Stimulated activated CD4-positive, alpha-beta T cell treated with anti-CD3 and anti-CD28 coated beads, Interleukin-1b, Interleukin-23, amount 100 ng/mL, for 1 hour (primary cell): ENCODE measurements at places on chromosomes 4 and X.

GRCh38 chr4:164800786-164801185, 46.9 kb downstream of the SMIM31 start:
- DNase-seq: no peak

- DNase-seq: no peak
Observed at GRCh38 chrX:9390693-9391368, 74.0 kb upstream of the TBL1X start.

DNA sequence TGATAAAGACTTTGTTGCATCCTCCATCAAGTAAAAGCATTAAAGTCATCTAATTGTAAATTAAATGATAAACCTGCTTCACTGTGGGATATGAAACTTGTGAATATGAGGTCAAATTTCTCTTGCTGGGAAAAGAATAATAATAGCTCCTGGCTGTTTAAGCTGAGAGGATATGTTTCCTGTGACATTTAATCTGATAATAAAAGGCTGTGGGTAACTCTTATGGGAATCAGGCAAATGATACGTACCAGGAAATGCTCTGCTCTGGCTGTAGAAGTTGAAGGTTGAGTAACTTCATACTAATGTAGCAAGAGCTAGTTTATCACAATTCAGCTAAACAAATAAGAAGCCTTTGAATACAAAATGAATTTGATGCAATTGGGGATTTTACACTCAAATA, 574.6 kb downstream of the RAPGEF2 start:
- DNase-seq: no peak

DNA sequence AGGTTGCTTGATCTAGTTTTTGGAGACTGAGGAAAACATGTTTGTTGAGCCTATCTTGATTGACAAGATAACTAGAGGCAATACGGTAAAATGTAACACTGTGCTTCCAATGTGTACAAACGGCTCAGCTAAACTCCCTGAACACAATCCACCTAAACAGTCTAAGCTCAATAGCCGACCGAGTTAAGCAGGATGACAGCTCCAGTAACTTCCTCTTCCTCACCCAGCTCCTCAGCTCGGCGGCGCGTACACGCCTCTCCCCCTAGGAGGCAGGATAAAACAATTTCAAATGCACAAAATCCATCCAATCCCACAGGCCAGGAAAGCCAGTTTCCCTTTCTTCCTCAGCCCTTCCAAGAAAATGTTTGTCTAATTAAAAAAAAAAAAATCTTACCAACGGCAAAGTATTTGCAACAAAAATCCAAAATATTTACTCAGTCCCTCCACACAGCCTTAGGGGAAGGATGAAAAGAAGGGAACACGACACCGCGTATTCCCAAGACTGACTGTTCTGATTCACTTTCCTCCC, 1.0 kb downstream of the CNOT6L start:
- DNase-seq: no peak

DNA sequence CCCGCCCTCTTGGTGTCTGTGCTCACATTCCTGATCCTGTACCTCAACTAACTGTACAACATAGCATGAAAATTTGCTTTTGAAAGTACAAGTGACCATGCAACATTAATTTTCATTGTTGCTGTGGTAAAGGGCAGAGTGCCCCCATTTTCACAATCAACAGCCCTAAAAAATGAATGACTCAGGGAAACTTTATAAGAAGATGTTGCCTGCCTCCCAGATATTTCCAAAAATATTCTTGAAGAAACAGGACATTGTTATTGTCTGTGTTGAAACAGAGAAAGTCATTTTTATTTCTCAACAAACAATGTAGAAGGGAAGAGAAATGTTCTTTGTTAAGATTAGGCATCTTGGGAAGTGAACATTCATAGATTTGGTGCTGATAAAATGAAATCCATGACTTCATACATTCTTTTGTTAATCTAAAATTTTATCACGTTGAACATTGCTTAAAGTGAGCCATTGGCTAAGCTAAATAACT, 113.9 kb upstream of the ANXA3 start:
- no peak for DNase-seq

DNA sequence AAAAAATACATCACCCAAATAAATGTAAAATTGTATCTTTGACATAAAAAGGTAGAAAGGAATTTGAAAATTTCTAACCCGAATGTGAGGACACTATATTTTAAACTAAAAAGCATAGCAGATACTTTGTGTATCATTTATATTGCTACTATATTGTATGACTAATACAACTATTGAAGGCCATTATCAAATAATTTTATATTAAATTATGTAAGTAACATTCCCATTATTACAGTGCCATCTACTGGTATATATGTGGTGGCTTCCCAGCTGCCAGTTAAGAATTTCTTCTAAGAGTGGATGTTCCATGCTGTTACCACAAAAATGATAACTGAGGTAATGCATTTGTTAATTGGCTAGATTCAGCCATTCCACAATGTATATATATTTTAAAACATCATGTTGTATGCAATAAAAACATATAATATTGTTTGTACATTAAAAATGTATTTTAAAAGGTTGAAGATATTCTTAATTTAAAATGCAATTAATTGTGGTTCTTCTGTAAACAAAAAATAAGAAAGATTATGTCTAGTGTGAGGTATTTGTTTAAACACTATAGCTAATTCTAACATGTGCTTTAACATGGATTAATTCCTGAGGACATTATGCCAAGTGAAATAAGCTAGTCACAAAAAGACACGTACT, 65.3 kb downstream of the EGF start:
- DNase-seq: no peak

GRCh38 chr4:6372649-6373525, 99.5 kb downstream of the PPP2R2C start:
- no peak for DNase-seq

DNA sequence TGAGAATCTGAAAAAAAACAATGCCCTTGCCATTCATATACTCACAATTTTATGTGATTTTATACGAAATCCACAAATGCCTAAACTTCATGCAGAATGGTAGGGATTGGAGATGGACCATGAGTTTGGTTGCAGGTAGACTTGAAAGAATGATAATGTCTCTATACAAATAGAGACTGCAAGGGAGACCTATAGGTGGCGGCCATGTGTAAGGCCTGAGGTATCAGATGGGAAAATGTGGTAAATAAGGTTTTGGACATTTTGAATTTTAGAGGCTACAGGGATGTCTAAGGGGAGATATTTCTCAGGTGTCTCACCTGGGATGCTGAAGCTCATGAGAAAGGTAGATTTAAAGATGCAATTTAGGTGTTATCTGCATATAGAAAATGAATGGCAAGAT, 78.0 kb downstream of the GABRB1 start:
- DNase-seq: no peak

GRCh38 chr4:118817178-118817930, 18.6 kb downstream of the SEC24D start:
- DNase-seq: no peak

- no peak for DNase-seq
Observed at GRCh38 chr4:92791871-92792440, 488.2 kb downstream of the GRID2 start.

GRCh38 chr4:182193311-182193710, 49.9 kb upstream of the TENM3 start:
- DNase-seq: no peak

GRCh38 chr4:84412062-84412461, 87.0 kb downstream of the NKX6-1 start:
- DNase-seq: no peak

- DNase-seq: no peak
Observed at GRCh38 chrX:106437407-106437806, 174.4 kb upstream of the RADX start.

- DNase-seq: no peak
Observed at GRCh38 chr4:158068068-158068467, 104.8 kb downstream of the GASK1B start.

DNA sequence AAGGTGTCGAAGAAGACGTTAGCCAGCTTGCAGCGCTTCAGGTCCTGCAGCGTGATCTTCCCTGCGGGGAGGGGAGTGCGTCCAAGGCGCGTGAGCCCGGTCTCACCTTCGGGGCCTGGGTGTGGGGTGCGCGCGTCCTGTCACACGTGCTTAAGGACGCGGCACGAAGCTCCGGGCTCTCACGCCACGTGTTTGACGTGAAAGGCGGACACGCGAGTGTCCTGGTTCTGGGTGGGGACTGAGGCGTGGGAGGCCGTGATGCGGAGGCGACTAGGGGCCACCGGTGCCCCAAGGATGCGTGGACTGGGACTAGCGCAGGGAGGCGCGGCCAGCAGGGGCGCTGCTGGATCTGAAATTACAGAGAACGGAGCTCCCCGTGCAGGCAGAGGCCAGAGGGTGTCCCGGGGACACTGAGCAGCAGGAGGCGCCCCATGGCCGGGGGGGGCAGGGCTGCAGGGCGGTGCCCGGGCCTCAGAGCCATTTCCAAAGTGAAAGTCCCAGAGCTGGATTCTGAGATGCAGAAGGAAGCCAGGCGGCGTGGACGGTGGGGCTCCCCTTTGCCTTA, 20.3 kb upstream of the GTPBP6 start:
- DNase-seq: no peak

DNA sequence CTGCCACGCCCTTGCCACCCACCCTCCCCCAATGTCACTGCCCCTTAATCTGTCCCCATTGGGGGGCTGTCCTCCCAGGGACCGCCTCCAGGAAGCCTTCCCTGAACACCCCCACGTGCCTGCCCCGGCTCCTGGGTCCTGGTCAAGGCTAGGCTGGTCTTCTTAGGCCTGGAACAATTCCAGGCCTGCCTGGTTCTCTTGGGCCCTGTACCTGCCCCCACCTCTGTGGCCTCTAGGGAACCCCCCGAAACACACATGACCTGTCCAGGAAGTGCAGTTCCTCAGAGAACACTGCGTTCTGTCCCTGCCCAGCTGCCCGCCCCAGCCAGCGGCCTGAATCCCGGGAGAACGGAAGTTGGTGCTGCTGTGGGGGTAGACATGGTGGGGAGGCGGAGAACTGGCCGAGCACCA, 5.1 kb downstream of the MXD4 start:
- DNase-seq: no peak

- DNase-seq: no peak
Observed at GRCh38 chr4:88033309-88033708, 25.9 kb downstream of the PKD2 start.

DNA sequence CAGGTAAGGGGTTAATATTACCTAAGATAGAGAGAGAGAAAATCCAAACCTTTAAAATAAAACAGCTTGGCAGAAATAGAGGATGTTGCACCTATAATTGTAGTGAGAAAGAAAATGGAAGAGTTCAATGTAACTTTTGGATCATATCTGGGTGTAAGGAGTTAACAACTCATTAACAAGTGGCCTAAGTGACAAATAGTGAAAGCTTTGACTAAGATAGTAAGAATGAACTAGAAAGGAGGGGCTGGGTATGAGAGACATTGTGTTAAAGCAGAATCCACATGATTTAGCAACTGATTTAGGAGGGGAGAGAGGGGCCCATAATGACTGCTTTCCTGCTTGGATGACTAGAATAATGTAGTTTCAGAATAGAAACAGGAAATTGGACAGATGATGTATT, 761.0 kb downstream of the IL1RAPL1 start:
- DNase-seq: no peak

GRCh38 chr4:1608821-1609500, 75.2 kb downstream of the FAM53A start:
- DNase-seq: no peak

DNA sequence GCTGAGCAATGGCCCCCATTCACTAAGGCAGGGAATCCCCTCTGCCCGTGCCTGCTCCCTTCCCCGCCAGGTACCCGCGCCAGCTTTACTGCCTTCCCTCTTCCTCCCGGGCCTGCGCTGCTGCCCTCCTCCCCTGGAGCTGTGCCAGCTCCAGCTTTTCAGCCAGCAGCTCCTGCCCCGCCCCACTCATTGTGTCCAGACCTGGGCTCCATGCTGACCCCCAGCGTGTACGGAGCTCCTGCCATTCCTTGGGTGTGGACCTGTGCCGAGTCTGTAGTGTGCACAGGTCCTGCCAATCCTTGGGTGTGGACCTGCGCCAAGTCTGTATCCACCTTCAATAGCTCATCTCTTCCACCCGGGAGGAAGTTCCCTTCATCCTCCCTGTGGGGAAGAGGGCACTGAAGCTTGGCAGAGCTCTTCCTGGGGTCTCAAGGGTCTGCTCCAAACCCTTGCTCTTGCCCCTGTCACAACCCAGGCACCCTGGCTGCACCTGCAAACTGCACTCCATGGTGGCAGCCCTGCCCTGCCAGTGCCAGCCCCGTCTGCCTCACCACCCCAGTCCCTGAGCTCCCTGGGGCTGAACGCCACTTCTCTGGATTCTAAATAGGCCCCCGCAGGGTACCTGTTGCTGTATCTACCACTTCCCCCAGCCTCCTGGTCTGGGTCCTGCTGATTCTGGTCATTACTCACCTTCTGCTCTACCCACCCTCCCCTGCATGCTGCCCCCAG, 63.9 kb downstream of the TRMT44 start:
- DNase-seq: no peak

DNA sequence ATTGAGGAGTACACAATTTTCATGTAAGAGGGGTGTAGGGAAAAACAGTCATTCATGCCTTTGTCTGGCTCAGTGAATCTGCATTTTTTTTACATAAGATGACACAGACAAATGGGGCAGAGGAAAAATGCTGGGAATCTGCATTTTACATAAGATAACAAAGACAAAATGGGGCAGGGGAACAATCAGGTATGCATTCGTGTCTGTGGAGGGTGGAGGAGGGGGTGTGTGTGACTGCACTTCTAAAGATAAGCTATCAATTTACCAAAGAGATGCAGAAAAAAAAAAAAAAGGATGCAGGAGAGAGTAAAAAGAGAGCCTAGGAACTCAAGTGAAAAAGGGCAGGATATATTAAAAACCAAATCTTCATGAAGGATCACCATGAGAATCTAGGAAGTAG, 637.4 kb downstream of the ZNF674 start:
- no peak for DNase-seq

- DNase-seq: no peak
Observed at GRCh38 chr4:11503166-11503565, 74.5 kb upstream of the HS3ST1 start.

DNA sequence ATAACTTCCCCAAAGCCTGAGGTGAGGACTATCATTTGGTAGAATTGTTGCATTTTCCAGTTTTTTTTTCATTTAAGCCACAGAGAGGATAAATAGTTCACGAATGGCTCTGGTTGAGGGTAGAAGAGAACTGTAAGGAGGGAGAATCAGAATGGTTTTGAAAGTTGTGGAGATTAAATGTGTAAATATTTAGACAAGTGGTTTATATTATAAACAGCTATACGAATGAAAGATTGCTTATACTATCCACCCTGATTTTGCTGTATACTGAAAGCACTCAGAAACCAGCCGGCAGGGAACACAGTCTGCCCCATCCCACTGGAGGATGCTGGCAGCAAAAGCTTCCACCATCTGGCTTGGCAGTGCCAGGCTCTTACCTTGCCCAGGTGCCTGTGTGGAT, 341.1 kb downstream of the RAPGEF2 start:
- no peak for DNase-seq

- DNase-seq: no peak
Observed at GRCh38 chrX:47180346-47180745, 13.3 kb upstream of the UBA1 start.

DNA sequence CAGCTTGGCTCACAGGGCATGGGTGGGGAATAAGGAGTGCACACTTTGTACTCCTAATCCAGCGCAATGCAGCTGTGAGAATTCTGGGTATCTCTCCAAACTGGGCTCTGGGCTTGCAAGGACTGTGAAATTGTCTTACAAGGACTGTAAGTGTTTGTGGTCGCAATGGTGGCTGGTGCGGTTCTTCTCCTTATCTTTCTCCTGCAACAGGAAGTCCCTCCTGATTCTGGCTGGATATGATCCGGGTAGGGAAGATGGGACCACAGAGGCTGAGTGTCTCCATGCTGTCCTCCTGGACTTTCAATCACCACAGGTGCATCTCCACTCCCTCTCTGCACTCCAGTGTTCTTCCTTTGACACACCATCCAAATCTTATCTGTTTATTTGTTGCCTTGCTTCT, 55.7 kb upstream of the GYPE start:
- DNase-seq: no peak

GRCh38 chrX:56736219-56736618, 7.2 kb downstream of the NBDY start:
- no peak for DNase-seq
